ENCODE measurements at places on chromosomes 11 and 22. TPM values are rescaled to one million over a fixed set of nuclear protein-coding genes. Genes with fewer than 3 reads are reported as not detected.
A peak's percentile ranks its signal among the peaks of the same experiment; 100 is the strongest.

DNA sequence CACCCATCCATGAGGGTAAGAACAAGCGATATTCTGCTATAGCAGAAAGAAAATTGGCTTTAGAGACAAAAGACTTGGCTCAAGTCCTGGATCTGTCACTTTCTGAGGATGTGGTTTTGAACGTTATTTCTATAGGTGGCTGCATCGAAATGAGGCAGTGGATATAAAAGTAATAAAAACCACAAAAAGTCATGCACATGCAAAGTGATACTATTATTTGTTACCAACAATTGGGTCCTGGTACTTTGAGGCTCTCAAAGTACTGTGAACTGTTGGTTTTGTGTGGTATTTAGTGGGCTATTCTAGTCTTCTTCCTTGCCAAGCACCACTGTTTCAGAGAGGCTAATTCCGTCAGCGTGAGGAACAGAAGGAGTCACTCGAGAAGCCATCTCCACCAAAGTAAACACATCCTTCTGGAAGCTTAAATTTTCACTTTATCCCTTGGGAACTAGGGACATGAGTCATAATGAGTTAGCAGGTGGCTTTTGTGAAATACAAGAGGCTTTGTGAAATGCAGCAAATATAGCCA lies 13.1 kb downstream of the UBASH3B start:
- peaks cover 81% of the 10 kb centered on the region for H3K4me1 ChIP-seq
- no peak overlapping the region for H3K4me3 ChIP-seq
- no peaks in the 10 kb centered on the region for H3K36me3 ChIP-seq

DNA sequence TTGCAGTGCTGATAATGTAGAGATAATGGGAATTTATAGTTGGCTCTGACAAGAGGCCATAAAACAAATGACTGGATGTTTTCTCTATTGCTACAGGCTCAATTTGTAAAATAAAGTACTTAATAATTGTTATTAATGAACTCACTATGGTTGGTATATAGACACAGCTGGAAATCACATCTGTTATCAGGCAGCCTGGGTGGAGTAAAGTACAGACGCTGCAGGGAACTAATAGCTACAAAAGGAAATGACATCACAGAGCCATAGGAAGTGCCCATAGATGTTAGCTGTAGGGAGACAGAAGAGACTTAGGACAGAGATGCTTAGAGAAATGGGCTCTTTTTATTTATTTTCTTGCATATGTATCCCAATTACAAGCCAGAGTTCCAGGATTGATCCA lies 81.0 kb upstream of the SNX19 start:
- no peaks in the 10 kb centered on the region for H3K4me1 ChIP-seq
- no peak overlapping the region for H3K27ac ChIP-seq
- H3K27me3 ChIP-seq: no peaks in the 10 kb centered on the region
- no peak for DNase-seq
- no peaks in the 10 kb centered on the region for H3K36me3 ChIP-seq
- H3K4me3 ChIP-seq: no peak overlapping the region

DNA sequence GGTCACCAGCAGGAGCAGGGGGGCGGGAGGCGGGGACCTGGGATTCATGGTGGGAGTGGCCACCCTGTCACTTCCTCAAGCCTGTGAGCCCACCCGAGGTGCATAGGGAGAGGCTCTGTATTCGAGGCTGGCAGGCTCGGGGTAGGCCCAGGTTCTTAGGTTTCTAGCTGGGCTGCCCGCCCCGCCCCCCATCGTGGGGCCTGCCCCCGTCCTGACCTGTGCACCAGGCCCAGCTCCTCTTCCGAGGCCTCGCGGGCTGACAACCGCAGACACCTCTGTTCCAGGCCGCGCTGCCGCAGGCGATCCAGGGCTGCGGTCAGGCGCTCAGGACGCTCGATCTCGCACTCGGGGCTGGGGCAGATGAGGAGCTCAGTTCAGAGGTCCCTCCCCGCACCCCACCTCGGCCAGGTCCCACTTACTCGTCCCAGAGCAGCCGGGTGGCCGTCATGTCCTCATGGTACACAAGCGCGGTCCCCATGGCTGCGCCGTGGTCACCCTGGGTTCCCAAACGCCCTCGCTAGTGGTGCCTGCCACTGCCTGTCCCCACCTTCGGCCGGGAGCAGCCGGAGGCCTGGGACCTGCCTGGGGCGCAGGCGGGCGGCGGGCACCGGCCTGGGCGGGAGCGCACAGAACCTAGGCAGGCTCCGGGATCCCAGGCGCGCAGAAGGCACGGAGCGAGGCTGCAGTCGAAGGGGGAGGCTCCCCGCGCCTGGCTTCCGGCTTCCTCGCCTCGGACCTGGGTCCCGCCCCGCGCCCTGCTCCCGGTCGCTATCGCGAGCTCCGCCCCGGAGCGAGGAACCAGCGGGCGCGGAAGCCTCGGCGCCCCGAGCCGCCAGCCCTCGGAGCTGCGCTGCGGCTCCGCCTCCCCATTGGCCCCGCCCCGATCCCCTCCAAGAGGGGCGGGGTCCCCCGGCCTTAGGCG lies at the start of gene HDAC10:
Gene HDAC10, minus strand, starts transcription at position 711 of the 922 bp plus-strand sequence. Its CDS starts 233 bp downstream, at position 478.
- peak within 1 kb of the TSS; percentile 73 for H3K4me3 ChIP-seq
- no peaks in the 10 kb centered on the region for H3K27me3 ChIP-seq
- peaks cover 14% of the 10 kb centered on the region for H3K36me3 ChIP-seq
- H3K27ac ChIP-seq: peak within 1 kb of the TSS; percentile 64
- DNase-seq: peak; percentile 56
- peaks cover 57% of the 10 kb centered on the region for H3K4me1 ChIP-seq

- peaks cover 3% of the 10 kb centered on the region for H3K36me3 ChIP-seq
- DNase-seq: peak; percentile 8
- H3K4me3 ChIP-seq: peak overlapping the region; percentile 41
- no peak overlapping the region for H3K27ac ChIP-seq
- H3K27me3 ChIP-seq: no peaks in the 10 kb centered on the region
Observed at GRCh38 chr11:64060861-64061444, 25.2 kb downstream of the FLRT1 start.

DNA sequence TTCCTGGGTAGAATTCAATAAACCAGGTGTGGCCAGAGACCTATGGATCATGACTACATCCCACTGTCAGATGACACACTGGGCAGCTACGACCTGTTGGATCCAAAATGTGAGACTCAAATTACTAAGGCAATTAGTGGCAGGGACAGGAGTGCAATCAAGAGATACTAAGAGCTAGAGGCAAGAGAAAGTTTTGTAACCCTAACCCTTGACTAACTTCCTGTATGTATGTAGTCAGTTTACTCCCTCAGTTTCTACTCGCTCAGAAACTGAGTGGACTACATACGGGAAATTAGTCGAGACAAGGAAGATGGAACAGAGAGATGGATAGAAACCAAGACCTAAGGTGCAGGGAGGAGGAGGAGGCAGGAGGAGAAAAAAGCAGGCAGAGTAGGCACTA lies 2.7 kb downstream of the CYB5R2 start:
- no peak overlapping the region for H3K27ac ChIP-seq
- peaks cover 2% of the 10 kb centered on the region for H3K36me3 ChIP-seq
- DNase-seq: no peak
- peaks cover 22% of the 10 kb centered on the region for H3K4me1 ChIP-seq
- H3K27me3 ChIP-seq: peaks cover 9% of the 10 kb centered on the region

GRCh38 chr11:2523821-2524391 lies 79.1 kb downstream of the KCNQ1 start:
- H3K27me3 ChIP-seq: peaks cover 12% of the 10 kb centered on the region
- peaks cover 27% of the 10 kb centered on the region for H3K4me1 ChIP-seq
- H3K4me3 ChIP-seq: no peak overlapping the region

DNA sequence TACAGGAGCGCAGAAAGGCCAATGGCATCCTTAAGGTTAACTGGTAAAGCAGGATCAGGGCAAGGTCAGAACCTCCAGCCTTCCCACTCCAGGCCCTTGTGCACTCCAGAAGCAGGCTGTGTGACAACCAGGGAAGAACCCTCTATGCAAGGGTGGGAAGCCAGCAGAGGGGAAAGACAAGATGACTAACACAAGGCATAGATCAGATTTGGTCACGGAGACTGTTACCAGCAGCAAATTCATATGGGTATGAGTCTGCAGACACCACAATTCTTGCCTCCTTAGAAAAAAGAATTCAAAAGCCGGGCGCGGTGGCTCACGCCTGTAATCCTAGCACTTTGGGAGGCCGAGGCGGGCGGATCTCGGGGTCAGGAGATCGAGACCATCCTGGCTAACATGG lies 39.8 kb upstream of the MTNR1B start:
- no peak overlapping the region for H3K4me3 ChIP-seq
- no peak for DNase-seq
- H3K27ac ChIP-seq: no peak overlapping the region
- no peaks in the 10 kb centered on the region for H3K4me1 ChIP-seq
- H3K36me3 ChIP-seq: no peaks in the 10 kb centered on the region

DNA sequence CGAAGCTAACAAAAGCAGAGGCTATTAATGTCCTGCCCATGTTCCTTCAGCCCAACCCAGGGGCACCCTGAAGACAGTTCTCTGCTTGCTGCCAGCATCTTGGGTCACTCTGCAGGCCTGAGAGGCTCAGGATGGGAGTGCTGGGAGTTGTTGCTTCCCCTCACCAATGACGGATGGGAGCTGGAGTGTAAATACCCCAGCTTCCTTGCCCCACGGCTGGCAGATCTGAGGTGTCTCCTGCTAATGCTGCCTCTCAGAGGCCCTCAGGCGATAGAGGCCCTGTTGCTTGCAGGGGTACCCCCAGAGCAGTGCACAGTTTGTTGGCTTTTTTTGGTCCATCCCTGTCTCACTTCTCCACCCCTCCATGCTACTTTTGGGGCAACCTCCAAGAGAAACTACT lies 32.9 kb downstream of the IFT27 start:
- H3K27ac ChIP-seq: no peak overlapping the region
- DNase-seq: no peak
- H3K4me3 ChIP-seq: no peak overlapping the region
- H3K27me3 ChIP-seq: no peaks in the 10 kb centered on the region
- H3K36me3 ChIP-seq: no peaks in the 10 kb centered on the region
- H3K4me1 ChIP-seq: no peaks in the 10 kb centered on the region

GRCh38 chr11:44178381-44178780 lies 82.9 kb downstream of the EXT2 start:
- no peak for DNase-seq
- no peak overlapping the region for H3K27ac ChIP-seq
- no peaks in the 10 kb centered on the region for H3K27me3 ChIP-seq
- no peaks in the 10 kb centered on the region for H3K36me3 ChIP-seq

DNA sequence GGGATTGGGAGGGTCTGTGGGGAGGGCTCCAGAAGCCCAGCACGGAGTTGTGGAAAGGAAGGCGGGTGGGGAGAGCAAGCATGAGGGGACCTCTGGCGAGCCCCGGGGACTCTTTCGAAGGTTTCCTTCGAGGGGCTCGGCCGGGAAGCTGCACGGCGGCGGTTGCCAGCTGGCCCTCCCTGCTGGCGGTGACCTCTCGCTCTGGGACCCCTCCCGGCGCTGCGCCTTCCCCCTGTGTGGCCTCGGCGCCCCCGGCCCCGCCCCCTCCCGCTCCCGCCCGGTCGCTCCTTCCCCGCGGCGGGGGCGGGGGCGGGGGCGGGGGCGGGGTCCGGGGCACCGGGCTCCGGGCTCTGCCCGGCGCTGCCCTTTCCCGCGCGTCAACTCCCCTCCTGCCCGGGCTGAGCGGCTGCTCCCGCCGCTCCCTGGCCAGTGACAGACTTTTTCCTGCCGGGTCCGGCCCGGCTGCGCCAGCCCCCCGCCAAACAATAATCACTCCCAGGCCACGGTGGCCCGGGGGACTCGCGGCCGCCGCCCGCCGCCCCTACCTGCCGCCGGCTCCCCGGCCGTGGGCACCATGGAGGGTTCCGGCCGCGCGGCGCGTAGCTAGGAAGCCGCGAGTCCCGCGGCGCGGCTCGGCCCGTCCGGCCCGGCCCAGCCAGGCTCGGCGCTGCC lies 941 bp downstream of the CLCF1 start:
- no peaks in the 10 kb centered on the region for H3K36me3 ChIP-seq
- H3K4me1 ChIP-seq: peaks cover 8% of the 10 kb centered on the region
- DNase-seq: no peak
- H3K27ac ChIP-seq: peak overlapping the region; percentile 36

- H3K4me1 ChIP-seq: no peaks in the 10 kb centered on the region
- H3K27ac ChIP-seq: no peak overlapping the region
- peaks cover 3% of the 10 kb centered on the region for H3K27me3 ChIP-seq
- H3K36me3 ChIP-seq: no peaks in the 10 kb centered on the region
Observed at GRCh38 chr22:37277384-37277783, 4.9 kb upstream of the CYTH4 start.

GRCh38 chr22:40040927-40041326 lies 46.2 kb downstream of the FAM83F start:
- no peaks in the 10 kb centered on the region for H3K36me3 ChIP-seq
- no peak for DNase-seq
- H3K27me3 ChIP-seq: no peaks in the 10 kb centered on the region
- H3K27ac ChIP-seq: no peak overlapping the region
- no peak overlapping the region for H3K4me3 ChIP-seq

DNA sequence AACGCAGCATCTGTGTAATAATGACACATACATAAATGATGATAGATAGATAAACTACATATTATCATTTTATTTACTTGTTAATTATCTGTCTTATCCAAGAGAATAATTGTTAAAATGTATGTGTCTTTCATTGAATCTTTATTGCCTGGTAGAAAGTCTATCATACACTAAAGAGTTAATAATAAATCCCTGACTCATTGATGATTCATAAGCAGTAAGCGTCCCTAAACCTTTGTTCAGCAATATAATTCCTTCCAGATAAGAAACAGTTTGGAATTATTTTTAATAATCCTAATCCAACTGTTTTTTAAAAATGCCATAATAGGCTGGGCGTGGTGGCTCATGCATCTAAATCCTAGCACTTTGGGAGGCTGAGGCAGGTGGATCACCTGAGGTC lies 655.6 kb upstream of the CNTN5 start:
- H3K36me3 ChIP-seq: no peaks in the 10 kb centered on the region
- no peaks in the 10 kb centered on the region for H3K4me1 ChIP-seq
- H3K4me3 ChIP-seq: no peak overlapping the region

- DNase-seq: no peak
- no peaks in the 10 kb centered on the region for H3K36me3 ChIP-seq
- peaks cover 40% of the 10 kb centered on the region for H3K27me3 ChIP-seq
- no peak overlapping the region for H3K27ac ChIP-seq
- H3K4me1 ChIP-seq: no peaks in the 10 kb centered on the region
Observed at GRCh38 chr22:43439368-43440103, 27.7 kb downstream of the MPPED1 start.

GRCh38 chr11:122214567-122214966 lies 98.6 kb upstream of the BLID start:
- no peak for DNase-seq
- H3K27ac ChIP-seq: no peak overlapping the region
- H3K36me3 ChIP-seq: no peaks in the 10 kb centered on the region
- no peak overlapping the region for H3K4me3 ChIP-seq
- H3K4me1 ChIP-seq: no peaks in the 10 kb centered on the region
- H3K27me3 ChIP-seq: peaks cover 5% of the 10 kb centered on the region

GRCh38 chr22:17104336-17104935 lies 16.7 kb downstream of the TMEM121B start:
- H3K4me3 ChIP-seq: no peak overlapping the region
- peaks cover 77% of the 10 kb centered on the region for H3K4me1 ChIP-seq
- no peaks in the 10 kb centered on the region for H3K27me3 ChIP-seq
- no peak for DNase-seq
- H3K27ac ChIP-seq: no peak overlapping the region
- peaks cover 91% of the 10 kb centered on the region for H3K36me3 ChIP-seq

GRCh38 chr11:86492370-86493010 lies 117.8 kb downstream of the CCDC81 start:
- H3K27me3 ChIP-seq: no peaks in the 10 kb centered on the region
- H3K27ac ChIP-seq: no peak overlapping the region
- H3K36me3 ChIP-seq: no peaks in the 10 kb centered on the region
- H3K4me1 ChIP-seq: no peaks in the 10 kb centered on the region
- no peak overlapping the region for H3K4me3 ChIP-seq
- DNase-seq: no peak

BIRC2 gene
- 100 TPM for total RNA-seq

MS4A14 gene
- 0.10 TPM for total RNA-seq

MIAT gene
- 45.8 TPM for total RNA-seq

OR4A47 gene
- total RNA-seq: not detected

PHETA2 gene
- total RNA-seq: 1.6 TPM

TTLL12 gene
- 38.1 TPM for total RNA-seq

TSG101 gene
- 38.8 TPM for total RNA-seq

ANKRD49 gene
- 43.4 TPM for total RNA-seq

OR52A1 gene
- total RNA-seq: not detected

DSCAML1 gene
- 0.49 TPM for total RNA-seq

OR6A2 gene
- total RNA-seq: not detected

TMPRSS4 gene
- not detected for total RNA-seq

All from T-cell (primary cell).